ENCODE measurements at places on chromosomes 16 and 17.

- peak; percentile 71 for DNase-seq
Measured at GRCh38 chr16:71627731-71628181, 1.8 kb downstream of the MARVELD3 start.

DNA sequence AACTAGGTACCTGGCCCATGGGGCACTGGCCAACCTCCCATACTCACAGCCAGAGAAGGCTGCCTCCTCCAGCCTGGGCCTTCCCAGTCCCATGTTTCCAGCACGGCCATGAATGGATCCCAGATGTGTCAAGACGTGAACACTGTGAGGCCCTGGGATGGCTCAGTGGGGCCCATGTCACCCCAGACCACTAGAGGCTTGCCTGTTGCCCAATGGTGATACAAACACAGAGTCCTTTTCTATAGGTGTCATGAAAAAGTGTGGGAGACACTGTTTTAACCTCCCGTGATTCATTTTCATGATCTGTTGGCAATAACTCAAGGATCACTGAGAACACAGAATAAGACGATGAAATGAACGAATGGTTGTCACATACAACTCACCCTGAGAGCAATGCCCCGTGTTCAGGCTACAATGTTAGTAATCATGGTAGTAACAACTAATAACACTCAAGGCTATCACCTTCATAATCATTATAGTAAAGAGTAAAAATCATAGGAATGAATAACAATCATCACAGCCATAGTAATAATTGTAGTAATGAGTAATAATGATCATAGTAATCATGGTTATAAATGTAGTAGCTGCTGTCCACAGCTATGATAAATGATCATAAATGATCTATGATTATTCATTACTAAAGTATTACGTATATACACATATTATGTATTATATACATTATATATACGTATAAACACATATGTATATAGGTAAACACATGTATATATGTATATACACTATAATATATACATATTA is 64.0 kb downstream of the DYNLRB2 start:
- DNase-seq, result no peak

GRCh38 chr17:37475731-37476420 is 13.8 kb upstream of the DUSP14 start:
- no peak for DNase-seq

- DNase-seq, result no peak
Measured at GRCh38 chr16:4970010-4970409, 11.9 kb downstream of the SEC14L5 start.

GRCh38 chr16:55754056-55754455 is 78.8 kb downstream of the CES1 start:
- no peak for DNase-seq

- peak; percentile 65 for DNase-seq
Measured at GRCh38 chr17:4807605-4808377, 839 bp downstream of the PLD2 start.

DNA sequence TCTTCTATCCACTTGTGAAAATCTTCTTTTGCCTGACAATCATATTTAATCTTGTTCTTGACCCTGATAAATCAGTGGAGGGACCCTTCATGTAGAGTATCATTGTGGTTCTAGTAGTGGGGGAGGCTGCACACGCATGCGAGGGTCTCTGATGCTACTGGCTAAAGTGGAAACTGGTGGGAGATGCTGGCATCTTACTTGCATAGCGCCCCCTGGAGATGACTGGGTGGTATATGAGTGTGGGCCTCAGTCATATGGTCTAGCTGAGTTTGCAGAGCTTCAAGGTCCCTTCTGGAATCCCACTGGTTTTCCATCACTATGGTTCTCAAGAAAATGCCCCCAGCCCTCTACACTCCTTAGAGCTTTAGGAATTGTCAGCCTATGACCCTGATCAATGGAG is 236.4 kb upstream of the AXIN2 start:
- DNase-seq, result peak; percentile 82

GRCh38 chr17:21251337-21252010 is 1.7 kb downstream of the NATD1 start:
- DNase-seq, result peak; percentile 53

GRCh38 chr16:85335584-85336491 is 223.6 kb upstream of the CIBAR2 start:
- no peak for DNase-seq

DNA sequence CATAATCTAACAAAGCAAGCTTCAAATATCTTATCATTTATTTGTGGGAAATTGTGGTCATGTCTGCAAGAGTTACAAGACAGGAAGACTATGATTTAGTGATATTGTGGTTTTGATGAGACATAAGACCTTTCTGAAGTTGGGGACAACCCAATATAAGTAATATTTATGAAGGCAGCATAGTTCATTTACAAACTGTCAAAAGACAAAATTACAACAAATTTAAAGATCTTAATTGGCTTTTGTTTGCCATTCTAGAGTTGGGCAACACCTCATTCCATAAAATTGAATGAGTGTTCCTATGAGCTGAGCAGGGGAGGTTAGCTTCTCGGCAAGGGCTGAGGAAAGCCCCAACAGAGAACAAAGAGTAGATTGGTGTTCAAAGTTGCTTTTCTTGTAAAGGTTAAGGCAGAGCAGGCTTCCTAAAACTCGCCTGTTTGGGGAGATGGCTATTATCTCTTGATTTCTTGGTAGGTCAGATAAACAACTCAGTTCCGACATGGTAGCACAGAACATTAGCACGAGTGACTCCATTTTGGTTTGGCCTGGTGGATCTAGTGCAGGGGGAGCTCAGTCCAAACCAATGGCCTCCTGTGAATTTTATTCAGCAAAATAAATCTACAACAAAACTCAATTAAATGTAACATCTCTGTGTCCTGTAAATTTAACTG is 10.9 kb upstream of the MMD start:
- no peak for DNase-seq

- DNase-seq, result peak; percentile 81
Measured at GRCh38 chr17:82213251-82214011, 789 bp upstream of the CCDC57 start.

GRCh38 chr16:58024486-58025350 is 836 bp upstream of the MMP15 start:
- peak; percentile 85 for DNase-seq

DNA sequence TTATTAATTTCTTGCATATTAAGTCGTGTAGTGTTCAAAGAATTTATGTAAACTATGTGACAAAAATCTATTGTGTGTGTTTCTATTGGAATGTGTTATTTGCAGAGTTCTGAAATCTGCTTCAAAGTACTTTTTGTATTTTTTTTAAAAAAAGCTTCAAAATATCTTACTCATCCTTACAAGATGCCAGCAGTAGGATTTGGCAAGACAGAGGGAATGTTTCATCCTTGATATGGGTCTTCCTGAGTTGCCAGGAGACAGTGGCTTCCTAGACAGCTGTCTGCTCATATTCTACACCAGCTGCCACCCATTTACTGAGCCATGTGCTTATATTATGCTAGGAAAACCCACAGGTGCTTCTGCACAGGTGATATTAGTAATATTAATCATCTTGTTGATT is 36.4 kb downstream of the EFCAB5 start:
- no peak for DNase-seq

DNA sequence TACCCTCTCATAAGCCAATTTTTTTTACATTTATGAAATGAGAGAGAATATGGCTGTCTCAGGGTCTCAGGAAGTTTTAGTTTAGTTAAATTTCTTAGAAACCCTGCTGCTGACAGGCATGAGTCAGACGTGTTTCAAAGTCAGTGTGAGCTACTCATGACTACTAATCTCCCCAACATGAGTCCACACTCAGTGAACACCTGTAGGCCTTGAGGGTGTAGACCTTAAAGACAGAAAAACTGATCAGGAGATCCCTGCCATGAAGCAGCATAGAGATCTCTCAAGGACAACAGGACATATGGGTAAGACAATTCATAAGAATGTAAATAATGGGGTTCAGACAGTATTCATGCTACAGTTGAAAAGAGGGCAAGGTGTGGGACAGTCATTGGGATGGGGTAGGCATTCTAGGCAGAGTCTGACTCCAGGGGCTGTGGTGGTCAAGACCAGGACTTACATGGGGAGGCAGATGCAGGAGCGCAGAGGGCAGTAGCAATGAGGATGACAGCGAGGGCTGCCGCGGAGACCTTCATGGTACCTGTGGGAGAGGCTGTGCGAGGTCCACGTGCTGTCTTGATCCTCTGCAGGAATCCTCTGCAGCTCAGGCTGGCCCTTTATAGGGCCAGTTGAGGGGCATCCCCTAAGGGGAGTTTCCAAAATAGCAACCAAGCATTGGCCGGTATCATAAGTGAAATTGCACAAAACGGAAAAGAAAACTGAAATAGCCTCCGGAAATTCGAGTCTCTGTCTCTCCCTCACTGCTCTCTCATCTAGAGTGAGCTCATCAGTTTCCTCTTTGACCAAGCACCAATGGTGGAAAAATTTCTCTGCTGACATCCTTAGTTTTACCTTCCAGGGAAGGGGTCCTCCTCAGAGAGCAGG is at the start of gene CCL5:
CCL5 (minus strand) TSS at position 588 of the 882 bp plus-strand sequence.
- no peak for DNase-seq

DNA sequence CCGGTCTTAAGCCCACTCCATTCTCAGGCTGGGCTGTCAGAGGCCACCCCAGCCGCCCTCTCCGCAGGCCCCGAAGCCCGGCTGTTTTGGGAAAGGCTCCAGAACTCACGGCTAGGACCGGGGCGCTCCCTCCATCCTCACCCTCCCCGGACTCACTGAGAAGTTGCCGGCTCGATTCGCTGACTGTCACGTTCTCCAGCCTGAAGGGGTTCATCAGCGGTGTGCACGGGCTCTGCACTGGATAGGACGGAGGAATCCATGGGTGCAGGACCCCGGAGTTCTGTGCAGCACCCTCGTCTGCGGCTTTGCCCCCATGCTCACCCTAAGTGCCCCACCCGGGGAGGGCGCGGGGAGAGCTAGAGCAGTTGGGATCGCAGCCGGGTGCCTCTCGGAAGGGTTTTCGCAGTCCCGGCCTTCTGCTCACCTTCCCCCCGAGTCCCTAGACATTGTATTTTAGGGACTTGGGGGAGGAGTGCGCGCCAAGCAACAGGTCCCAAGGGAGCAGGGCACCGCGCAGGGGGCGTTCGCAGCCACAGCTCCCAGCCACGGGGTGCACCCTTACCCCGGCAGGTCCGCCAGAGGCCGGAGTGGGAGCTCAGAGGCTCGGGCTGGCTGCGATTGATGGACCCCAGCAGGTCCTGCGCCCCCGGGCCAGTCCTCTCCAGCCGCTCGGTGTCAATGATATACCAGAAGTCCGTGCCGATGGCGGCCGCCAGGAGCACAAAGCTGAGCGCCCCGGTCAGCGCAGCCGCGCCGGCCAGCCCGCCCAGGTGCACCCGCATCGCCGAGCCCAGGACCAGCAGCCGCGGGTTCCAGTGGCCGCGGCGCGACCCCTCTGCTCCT is 1.0 kb downstream of the TMEM114 start:
- peak; percentile 85 for DNase-seq

GRCh38 chr17:36459601-36460000 is 26.9 kb upstream of the ZNHIT3 start:
- peak; percentile 46 for DNase-seq

DNA sequence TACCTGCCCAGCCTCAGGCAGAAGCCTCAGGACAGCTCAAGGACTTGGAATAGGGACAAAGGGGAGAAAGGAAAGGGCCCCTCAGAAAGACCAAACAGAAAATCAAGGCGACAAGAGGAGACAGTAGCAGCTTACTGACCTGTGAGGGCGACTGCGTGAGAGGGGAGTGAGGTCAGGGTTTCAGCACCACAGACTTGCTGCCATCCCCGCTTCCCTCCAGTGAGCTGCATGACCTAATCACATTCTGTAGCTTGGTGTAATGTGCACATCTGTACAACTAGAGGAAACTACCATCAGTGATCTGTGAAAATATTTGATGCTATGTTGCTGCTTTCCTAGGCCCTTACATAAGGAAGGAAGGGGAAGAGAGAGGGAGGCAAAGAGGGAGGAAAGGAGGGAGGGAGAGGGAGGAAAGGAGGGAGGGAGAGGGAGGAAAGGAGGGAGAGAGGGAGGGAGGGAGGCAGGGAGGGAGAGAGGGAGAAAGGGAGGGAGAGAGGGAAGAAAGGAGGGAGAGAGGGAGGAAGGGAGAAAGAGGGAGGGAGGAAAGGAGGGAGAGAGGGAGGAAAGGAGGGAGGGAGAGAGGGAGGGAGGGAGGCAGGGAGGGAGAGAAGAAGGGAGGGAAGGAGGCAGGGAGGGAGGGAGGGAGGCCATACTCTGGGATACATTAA is 404.9 kb upstream of the CDH5 start:
- DNase-seq, result no peak

DNA sequence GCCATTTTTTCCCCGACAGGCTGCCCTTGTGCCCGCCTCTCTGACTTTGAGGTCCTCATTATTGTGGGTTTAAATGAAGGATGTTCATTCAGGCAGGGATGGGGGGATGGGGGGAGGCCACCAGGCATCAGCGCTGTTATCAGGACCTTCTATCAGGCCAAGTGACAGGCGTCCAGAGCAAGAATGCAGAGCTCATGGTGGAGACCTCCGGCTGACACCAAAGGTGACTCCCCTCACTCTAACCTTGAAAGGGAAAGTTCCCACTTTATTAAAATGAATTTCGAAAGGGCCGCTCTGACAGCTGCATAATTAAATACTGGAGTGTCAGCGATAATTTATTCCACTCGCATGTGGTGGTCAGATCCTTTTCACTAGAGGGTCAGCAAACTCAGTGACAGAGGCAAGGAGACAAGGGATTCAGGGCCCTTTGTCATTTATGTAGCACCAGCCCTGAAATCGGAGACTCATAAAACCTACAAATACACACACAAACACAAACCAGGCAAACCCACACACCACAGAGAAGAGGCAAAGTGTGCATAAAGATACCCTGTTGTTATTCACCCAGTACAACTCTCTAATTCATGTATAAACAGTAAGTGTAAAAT is 436.0 kb downstream of the MAF start:
- DNase-seq, result no peak

DNA sequence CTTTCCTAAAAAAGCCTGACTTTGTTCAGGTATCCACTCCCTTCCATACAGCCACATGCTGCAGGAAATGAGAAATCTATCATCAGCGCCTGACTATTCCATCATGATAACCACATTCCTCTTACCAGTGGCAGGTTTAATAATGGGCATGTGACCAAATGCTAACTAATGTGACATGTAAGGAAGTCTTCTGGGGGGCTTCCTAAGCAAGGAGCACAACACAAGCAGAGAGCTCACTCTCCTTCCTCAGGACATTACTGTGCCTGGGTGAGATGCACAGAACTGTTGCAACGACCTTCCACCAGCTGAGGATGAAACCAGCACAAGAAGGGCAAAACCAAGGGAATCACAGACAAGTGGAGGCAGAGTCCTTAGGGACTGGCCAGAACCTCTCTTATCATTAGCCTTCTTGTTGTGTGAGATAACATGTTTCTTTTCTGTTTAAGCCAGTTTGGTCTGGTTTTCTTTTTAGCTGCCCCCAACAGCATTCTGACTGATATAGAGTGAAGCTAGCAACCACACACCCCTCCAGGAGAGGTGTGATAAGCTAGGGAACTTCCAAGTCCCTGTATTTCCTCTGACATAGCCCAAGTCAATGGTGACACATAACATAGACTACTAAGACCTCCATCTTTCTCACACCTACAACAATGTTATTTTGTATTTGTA is 16.9 kb downstream of the MYO1D start:
- no peak for DNase-seq

DNA sequence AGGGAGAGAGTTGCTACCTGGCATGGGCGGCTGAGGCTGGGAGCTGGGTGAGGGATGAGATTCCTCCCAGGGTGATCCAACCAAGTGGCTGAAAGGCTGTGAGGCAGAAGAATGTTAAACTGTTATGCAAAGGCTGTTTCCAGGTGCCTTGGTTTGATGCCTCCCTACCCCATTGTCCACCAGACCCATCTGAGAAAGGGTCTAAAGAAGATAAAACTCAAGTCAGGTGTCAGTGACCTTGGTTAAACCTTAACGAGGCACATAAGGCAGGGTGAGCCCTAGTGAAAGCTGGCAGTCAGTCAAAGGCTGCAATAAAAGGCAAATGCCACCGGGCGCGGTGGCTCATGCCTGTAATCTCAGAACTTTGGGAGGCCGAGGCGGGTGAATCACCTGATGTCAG is 23.8 kb downstream of the LDHD start:
- DNase-seq, result no peak
